Stimulated activated CD8-positive, alpha-beta memory T cell treated with anti-CD3 and anti-CD28 coated beads, Interleukin-4, amount 100 ng/mL, for 1 hour (primary cell): ENCODE measurements at places on chromosomes 7 and 10.

GRCh38 chr7:148852272-148852671, 31.8 kb downstream of the EZH2 start:
- no peak for DNase-seq

DNA sequence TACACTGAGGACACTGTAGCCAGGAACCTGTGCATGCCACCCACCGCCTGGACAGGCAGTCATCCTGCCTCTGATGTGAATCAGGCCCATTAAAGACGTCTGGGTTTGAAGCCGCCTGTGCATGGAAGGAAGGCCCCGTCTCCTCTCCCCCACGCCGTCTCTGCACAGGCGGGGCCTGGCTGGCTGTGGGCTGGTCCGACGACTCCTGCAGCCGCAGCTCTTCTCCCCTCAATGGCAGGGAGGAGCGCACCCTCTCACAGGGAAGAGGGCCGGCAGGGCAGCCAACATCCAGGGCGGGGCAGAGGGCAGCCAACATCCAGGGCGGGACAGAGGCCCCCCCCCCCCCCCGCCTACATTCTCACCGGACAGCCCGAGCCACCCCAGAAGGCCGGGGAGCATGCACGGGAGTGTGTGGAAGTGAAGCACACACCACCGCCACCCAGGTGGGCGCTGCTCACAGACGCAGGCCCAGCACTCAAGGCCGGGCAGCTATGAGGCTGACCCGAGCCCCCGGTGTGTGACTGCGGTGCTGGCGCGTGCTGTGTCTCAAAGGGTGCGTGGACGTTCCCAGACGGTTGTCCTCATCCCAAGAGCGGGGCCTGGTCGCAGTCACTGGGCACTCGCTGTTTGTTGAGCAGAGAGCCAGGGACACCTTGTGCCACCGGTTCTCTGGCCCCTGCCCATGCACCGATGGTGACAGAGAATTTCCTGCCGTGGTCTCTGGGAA, 19.1 kb downstream of the DPYSL4 start:
- no peak for DNase-seq

- no peak for DNase-seq
Measured at GRCh38 chr7:96920713-96921112, 84.6 kb upstream of the DLX6 start.

DNA sequence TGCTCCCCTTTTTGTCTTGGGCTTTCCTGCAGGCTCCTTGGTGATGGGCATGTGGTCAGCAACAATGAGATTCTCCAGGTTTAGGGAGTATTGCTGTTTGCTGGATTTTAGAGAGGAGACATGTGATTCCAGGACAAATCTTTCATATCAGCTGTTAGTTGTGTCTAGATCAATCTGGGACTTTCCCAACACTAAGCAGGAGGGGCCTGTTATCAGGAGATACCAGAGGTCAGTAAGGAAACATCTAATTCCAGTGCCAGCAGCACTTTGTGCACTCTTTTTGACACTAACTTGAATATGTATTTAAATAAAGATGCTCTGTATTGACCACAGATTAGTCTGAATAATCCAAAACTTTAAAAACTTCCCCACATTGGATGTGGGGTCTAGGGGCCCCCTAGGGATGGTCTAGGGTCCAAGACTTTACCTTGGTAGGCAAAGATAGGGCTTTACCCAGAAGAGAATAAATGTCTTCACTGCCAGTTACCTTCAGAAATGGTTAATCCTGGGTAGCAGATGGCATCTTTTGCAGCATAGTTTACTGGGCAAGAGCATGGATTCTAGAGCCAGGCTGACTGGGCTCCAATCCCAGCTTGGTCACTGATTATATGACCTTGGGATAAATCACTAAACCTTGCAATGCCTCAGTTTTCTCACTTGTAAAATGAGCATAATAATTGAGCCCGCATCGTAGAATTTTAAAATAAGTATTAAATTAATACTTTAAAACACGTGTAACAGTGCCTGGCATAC, 6.4 kb upstream of the FIGNL1 start:
- DNase-seq: no peak

DNA sequence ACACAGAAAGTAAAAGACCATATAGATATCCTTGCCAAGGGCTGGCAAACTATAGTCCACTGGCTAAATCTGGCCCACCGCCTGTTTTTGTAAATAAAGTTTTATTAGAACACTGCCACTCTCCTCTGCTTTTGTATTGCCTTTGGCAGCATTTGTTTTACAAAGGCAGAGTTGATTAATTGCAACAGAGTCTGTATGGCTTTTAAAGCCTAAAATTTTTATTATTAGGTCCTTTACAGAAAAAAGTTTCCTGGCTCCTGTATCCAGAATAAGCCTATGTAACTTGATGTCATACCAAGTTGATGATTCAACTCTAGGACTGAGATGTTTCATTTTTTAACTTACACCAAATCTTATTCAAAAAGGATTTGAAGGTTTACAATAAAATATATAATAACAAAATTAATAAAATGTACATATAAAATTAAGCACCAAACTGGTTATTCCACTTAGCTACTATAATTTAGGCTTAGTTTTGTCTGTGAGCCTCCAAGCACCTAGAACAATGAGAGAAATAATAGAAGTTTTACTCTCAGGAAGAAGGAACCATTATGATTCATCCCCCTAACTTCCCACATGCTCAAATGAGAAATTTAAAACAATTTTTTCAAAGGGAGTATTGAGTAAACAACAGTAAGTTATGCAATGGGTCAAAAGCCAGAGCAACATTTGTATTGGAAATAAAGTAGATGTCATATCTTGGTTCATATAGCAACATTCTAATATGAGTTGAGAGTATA, 31.9 kb downstream of the CPED1 start:
- DNase-seq: no peak

GRCh38 chr10:84510121-84510520, 181.7 kb downstream of the CCSER2 start:
- DNase-seq: no peak

GRCh38 chr7:1710936-1711335, 40.9 kb downstream of the ELFN1 start:
- DNase-seq: no peak
